ENCODE measurements at places on chromosomes 2 and 18. TPM values are rescaled to one million over a fixed set of nuclear protein-coding genes. Genes with fewer than 3 reads are reported as not detected.

ANKRD36C gene
- total RNA-seq = 8.7 TPM

AQP12B gene
- total RNA-seq = not detected

DNA sequence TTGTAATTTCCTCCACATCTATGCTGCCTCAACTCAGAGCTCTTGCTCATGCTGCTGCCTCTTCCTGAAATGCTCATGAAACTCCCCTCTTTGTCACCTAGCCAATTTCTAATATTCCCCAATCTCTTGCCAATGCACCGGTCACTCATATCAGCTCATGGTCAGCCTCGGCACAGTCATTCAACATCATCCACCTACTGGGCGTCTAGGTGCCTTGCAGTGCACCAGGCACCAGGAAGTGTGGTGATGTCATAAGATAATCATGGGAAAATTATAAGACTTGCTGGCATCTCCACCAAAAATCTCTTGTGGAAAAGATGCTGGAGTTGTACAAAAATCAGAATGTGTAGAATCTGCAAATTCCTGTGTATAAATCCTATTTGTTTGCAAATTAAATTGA lies 52.6 kb upstream of the RAB27B start:
- no peaks in the 10 kb centered on the region for H3K27me3 ChIP-seq
- H3K27ac ChIP-seq = no peak overlapping the region
- DNase-seq = no peak
- no peak overlapping the region for H3K4me3 ChIP-seq

SLC16A14 gene
- 2.6 TPM for total RNA-seq

- DNase-seq = peak; percentile 41
- H3K4me1 ChIP-seq = peaks cover 4% of the 10 kb centered on the region
- no peak within 1 kb of the TSS for H3K4me3 ChIP-seq
- H3K27ac ChIP-seq = no peak within 1 kb of the TSS
- H3K27me3 ChIP-seq = no peaks in the 10 kb centered on the region
- H3K36me3 ChIP-seq = no peaks in the 10 kb centered on the region
Measured at GRCh38 chr2:232406556-232407310, at the start of gene ALPG. Gene ALPG (plus strand): TSS chr2:232406844. CDS start chr2:232406895, 51 bp downstream.

DNA sequence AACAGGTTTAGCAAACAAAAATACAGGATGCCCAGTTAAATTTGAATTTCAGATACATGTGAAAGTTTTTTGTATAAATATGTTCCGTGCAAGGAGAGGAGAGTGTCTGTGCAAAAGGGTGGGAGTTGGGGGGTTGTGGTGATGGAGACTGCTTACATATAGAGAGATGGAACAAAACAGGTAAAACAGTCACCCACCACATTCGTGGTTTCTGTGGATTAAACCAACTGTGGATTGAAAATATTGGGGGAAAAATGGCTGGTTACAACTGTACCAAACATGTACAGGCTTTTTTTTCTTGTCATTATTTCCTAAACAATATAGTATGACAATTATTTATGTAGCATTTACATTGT lies 245.7 kb downstream of the TNS1 start:
- H3K27ac ChIP-seq = no peak overlapping the region
- DNase-seq = no peak
- H3K4me3 ChIP-seq = no peak overlapping the region
- H3K4me1 ChIP-seq = peaks cover 20% of the 10 kb centered on the region
- peaks cover 18% of the 10 kb centered on the region for H3K27me3 ChIP-seq
- peaks cover 7% of the 10 kb centered on the region for H3K36me3 ChIP-seq

DNA sequence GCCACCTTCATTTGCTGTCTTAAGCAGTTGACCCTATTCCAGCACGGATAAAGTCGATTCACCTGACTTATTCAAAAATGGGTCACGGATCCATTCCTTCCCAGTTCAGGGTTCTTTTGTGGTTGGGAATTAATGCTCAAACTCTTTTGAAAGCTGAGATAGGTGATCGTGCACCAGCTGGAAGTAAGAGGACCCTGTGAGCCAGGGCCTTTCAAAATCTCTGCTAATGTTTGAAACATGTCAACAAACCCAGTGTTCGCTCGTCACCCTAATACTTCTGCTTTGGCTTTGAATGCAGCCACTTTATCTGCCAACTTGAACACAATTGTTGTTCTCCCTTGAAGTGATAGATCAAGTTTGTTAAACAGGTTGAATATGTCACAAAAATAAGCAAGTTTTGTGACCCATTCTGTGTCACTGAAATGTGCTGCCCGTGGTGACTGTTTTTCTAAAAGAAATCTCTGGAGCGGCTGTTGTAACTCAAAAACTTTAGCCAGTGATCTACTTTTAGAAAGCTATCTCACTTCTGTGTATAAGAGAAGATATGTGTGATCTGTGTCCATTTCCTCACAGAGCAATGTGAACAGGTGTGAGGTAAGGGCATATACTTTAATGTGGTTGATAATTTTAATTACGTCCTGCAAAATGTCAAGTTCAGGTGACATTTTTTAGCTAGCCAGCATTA lies 16.9 kb downstream of the HAT1 start:
- H3K4me3 ChIP-seq = no peak overlapping the region
- peaks cover 31% of the 10 kb centered on the region for H3K36me3 ChIP-seq
- H3K27ac ChIP-seq = no peak overlapping the region
- H3K4me1 ChIP-seq = no peaks in the 10 kb centered on the region
- H3K27me3 ChIP-seq = no peaks in the 10 kb centered on the region

GPR55 gene
- total RNA-seq = not detected

GRCh38 chr2:46984040-46984439 lies 68.4 kb upstream of the MCFD2 start:
- H3K27ac ChIP-seq = no peak overlapping the region
- H3K4me1 ChIP-seq = peaks cover 35% of the 10 kb centered on the region
- no peak for DNase-seq
- H3K36me3 ChIP-seq = no peaks in the 10 kb centered on the region
- H3K27me3 ChIP-seq = no peaks in the 10 kb centered on the region

GRCh38 chr18:9417073-9417851 lies 58.1 kb upstream of the RALBP1 start:
- H3K36me3 ChIP-seq = no peaks in the 10 kb centered on the region
- no peak overlapping the region for H3K4me3 ChIP-seq
- H3K27ac ChIP-seq = peak overlapping the region; percentile 29
- no peaks in the 10 kb centered on the region for H3K27me3 ChIP-seq
- no peak for DNase-seq

DNA sequence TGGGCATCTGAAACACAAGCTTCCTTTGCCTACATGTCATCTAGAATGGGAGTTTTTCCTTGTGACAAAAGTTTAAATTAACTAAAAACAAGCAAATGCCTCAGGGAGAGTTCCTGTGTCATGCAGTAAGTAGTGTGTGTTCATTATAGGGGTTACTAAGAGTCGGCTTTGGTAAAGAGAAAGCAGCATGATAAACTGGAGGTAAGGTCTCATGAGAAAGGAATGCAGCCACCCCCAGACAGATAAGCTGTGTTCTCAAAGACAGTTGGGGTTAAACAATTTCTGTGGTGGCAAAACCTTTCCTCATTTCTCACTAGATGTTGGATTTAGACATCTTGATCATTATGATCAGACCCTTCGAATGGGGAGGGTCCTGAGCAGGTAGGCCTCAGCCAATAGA lies 129.7 kb downstream of the MAP4K4 start:
- peaks cover 23% of the 10 kb centered on the region for H3K4me1 ChIP-seq
- DNase-seq = no peak

DNA sequence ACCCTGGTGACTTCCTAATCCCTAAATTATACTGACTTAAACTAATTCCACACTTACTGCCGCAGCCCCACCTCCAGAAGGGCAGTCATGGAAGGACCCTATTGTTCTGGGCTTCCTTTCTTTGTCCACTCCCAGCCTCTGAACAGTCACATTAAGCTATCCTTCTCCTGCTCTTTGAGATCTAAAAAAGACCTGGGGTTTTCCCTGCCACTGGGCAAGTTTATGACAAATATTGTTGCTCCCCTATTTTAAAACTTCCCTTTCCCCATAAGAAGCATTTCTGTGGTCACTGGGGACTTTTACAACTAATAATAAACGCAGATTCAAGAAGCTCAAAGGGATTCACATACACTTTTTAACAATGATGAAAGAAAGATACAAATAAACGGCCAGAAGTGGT lies 47.2 kb upstream of the XPO1 start:
- DNase-seq = no peak
- peaks cover 24% of the 10 kb centered on the region for H3K4me1 ChIP-seq
- peak overlapping the region; percentile 57 for H3K27ac ChIP-seq
- no peaks in the 10 kb centered on the region for H3K27me3 ChIP-seq

DNA sequence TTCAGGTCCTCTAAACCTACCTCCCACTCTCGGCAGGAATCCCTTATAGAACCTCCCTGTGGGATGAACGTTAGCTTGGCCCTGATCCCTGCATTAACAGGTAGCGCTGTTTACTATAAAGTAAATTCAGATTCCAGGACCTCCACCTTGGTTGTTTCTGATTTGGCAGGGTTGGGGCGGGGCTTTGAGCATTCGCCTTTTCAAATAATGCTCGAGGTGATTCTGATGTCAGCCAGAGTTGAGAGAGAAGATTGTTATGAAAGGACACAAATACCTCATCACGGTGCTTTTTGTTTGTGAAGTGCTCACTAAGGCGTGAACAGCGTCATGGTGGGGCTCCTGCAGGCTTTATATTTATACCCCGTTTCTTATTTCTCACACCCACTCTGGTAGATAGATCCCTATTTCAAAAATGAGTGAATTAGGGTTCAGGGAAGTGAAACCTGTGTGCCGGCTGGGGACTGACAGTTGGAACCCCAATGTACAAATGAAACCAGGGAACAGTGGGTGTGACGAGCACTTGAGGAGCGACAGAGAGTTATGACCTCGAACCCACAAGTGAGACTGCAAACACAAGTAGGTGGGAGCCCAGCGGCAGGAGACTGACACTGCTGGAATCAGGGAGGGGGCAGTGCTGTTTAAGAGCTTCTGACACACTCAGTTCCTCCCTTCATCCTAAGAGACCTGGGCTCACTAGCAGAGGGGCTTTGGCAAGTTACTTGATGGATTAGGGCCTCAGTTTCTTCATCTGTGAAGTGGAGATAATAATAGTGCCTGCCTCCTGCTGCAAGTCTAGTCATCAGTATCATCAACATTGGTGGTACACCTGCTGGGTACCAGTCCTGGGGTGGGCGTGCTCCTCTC lies 14.2 kb upstream of the CXCR4 start:
- H3K4me3 ChIP-seq = no peak overlapping the region
- no peak for DNase-seq
- no peaks in the 10 kb centered on the region for H3K27me3 ChIP-seq
- H3K27ac ChIP-seq = no peak overlapping the region
- no peaks in the 10 kb centered on the region for H3K36me3 ChIP-seq
- H3K4me1 ChIP-seq = peaks cover 9% of the 10 kb centered on the region

LIPG gene
- total RNA-seq = 6.8 TPM

- H3K4me3 ChIP-seq = no peak overlapping the region
- DNase-seq = no peak
- peaks cover 17% of the 10 kb centered on the region for H3K4me1 ChIP-seq
- no peaks in the 10 kb centered on the region for H3K27me3 ChIP-seq
- H3K36me3 ChIP-seq = peaks cover 11% of the 10 kb centered on the region
Measured at GRCh38 chr2:44347526-44347925, 13.8 kb downstream of the PREPL start.

DNA sequence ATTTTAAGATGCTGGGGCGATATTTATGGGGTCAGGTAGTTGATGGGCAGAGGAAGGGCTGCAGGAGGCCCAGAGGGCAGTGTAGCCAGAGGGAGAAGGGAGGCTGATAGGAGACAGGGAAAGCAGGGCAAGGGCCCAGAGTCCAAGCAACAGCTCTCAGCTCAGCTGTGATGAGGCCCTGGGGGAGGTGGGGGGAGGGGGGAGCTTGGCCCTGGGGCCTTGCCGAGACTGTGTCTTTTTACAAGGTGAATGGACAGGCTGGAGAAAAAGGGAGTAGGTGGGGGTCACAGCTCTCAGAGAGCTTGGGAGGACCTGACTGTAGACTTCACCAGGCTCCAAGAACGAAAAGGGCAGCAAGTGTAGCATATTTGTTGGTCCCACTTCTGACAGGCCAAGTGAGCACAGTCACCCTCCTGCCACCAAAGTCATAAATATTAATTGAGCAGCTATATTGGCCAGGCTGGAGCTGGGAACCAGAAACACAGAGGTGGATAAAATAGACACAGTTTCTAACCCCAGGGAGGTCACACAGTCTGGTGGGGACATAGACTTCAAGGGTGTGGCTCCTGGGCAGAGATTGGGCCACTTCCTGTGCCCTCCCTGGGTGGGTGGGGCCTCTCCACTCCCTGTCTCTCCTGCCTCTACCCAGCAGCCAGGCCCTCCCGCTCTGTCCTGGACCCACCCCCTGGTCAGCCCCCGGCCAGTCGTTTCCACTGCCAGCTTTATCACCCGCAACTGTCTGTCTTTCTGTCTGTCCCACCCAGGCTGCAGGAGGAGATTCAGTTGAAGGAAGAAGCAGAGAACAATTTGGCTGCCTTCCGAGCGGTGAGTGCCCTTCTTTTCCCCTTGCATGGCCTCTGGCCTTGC lies 1.4 kb downstream of the DES start:
- DNase-seq = no peak
- H3K27ac ChIP-seq = no peak overlapping the region
- H3K36me3 ChIP-seq = no peaks in the 10 kb centered on the region
- H3K4me1 ChIP-seq = peaks cover 28% of the 10 kb centered on the region
- no peak overlapping the region for H3K4me3 ChIP-seq

DNA sequence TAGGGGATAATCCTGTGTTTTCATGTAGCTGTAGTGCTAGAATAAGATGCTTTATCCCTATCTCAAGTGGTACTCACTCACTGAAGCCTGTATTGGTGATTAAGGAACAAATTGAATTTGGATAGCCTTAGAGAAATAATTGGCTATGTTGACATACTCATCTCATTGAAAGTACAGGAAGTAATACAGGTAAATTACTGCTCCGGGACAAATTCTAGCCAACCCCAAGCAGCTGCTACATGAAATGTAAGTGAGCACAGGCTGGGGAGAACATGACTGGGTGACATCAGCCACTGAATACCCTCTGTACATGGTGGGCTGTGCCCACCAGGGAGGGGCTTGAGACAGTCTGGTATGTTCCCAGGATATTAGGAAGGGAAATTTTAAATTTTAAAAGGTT lies 188.4 kb upstream of the RASGRP3 start:
- peaks cover 14% of the 10 kb centered on the region for H3K27me3 ChIP-seq
- H3K4me1 ChIP-seq = peaks cover 13% of the 10 kb centered on the region
- peaks cover 7% of the 10 kb centered on the region for H3K36me3 ChIP-seq

MATN3 gene
- 9.1 TPM for total RNA-seq

- H3K4me3 ChIP-seq = no peak overlapping the region
- H3K27ac ChIP-seq = no peak overlapping the region
- H3K36me3 ChIP-seq = no peaks in the 10 kb centered on the region
- DNase-seq = no peak
- H3K4me1 ChIP-seq = no peaks in the 10 kb centered on the region
Measured at GRCh38 chr2:212177724-212178123, 360.9 kb downstream of the ERBB4 start.

TBC1D8 gene
- total RNA-seq = 32.0 TPM
